ENCODE measurements at places on chromosomes 2 and 18. TPM values are rescaled to one million over a fixed set of nuclear protein-coding genes. Genes with fewer than 3 reads are reported as not detected.

- DNase-seq: no peak
Measured at GRCh38 chr18:53864770-53865169, 359.7 kb downstream of the MBD2 start.

DNA sequence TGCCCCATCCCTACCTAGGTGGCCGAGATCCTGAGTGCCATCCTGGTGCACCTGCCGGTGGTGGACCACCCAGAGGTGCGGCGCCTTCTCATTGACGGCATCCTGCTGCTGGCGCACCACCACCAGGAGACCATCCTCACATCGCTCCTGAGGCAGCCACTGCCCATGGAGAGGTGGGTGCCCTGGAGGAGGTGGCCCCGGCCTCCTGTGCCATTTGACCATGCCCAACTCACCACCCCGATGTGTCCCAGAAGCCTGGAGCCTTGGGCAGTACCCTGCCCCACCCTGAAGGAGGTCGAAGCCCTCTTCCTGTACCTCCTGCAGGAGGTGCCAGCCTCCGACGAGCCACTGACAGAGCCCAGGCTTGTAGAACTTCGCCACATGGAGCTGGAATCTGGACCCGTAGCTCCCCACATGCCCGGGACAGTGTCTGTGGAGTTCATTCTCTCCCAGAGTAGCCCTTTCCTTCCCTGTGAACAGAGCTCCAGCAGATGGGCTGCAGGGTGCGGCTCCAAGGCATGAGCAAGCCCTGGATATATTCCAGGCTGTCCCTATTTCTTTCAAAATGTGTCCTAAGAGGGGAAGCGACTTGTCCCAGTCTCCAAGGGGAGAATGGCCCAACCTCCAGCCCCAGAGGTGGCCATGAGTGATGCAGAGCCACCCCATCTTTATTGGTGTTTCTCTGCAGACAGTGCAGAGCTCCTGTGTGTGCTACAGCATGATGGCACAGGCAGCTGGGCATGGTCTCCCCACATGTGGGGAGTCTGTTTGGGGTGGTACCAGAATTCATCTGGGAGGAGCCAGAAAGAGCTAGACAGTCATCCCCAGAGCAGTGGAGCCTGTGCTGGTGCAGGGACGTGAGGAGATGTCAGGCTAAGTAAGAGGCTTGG, 34.2 kb downstream of the HJURP start:
- no peak for DNase-seq

DNA sequence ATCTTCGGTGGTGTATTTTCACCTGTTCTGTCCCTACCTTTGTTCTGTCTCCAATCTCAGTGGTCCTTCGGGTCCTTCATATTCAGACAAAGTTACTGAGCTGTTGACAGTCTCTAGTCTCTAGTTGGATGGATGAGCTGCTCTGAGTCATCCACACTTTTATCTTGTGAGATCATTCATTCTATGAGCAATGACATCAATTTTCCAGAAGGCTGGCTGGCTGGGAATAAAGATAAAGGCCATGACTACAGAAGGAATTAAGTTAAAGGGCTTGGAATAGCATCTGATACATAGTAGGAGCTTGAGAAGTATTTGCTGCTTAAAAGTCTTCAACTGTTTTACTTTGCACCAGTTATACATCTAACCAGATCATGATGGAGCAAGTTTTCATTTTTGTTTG, 43.1 kb upstream of the SLC39A10 start:
- peak; percentile 40 for DNase-seq

DNA sequence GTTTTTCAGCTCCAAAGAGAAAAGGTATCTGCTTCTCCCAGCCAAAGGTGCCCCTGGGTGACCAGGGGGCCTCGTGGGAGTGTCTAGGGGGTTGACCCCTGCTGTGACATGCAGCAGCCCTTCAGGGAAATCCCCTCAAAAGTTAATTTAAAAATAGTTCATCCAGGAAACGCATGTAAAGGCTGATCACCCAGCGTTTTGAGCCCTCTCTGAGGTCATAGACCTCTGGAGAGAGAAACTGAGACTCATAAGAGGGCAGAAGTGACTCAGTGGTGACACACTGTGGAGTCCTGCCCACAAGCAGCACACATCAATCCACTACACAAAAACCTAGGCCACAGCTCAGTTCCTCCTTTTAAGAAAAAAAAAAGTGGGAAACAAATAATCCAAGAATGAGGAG, 11.9 kb downstream of the GAL3ST2 start:
- no peak for DNase-seq

Gene MAP3K19
- polyA plus RNA-seq: not detected

Gene CYP1B1
- 1.6 TPM for polyA plus RNA-seq

Gene PLEK
- polyA plus RNA-seq: 0.28 TPM

DNA sequence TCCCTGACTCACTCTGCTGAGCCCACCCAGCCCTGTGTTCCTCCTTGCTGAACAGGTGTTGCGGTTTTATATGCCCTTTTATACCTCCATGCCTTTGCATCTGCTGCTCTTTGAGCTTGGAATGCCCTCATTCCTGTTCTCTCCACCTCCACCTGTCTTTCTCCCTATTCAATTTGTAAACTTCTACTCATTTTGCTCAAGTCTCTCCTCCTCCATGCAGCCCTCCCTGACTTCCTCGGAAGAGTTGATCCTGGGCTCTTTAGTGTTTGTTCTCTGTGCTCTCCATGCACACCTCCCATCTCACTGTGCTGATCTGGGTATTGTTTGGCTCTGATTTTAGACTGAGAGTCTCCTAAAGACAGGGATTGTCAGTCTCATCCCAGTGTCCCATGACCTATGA, 7.2 kb upstream of the OTOF start:
- no peak for DNase-seq

- DNase-seq: no peak
Measured at GRCh38 chr2:155203178-155203577, 504.7 kb downstream of the KCNJ3 start.

DNA sequence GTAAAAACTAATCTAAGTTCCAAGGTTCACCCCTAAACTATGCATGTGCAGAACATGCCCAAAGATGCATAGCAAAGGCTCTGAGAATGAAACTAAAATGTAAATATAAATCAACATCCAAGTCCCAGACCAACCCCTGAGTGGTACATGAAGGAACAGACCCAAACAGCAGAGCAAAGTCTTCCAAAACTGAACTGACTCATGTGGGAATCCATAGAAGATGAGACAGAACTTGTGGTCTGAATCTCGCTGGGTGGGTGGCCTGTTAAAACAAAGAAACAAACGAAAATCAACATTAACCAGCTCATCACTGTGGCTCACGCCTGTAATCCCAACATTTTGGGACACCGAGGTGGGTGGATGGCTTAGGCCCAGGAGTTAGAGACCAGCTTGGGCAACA, 29.5 kb upstream of the ATRAID start:
- no peak for DNase-seq

- no peak for DNase-seq
Measured at GRCh38 chr2:238688193-238689153, 159.4 kb upstream of the TWIST2 start.

GRCh38 chr2:218274586-218274985, 4.3 kb downstream of the PNKD start:
- DNase-seq: no peak

DNA sequence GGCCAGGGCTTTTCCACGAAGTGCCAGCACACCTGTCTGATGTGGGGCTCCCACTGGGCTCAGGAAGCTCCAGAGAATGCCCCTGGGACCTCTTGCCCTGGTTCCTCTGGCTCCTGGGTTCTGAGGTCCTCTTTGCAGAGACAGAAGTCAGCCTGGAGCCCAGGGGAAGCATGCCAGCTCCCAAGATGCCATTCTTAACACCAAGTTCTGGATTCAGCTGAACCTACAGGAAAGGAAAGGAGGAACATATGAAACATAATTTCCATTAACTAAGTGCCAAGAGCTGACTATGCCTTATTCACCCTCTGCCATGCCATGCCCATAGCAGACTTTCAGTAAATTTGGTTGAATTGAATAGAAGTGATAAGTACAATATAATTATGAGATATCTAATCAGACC, 21.9 kb downstream of the FAM124B start:
- DNase-seq: no peak

Gene SLC11A1
- polyA plus RNA-seq: 0.46 TPM

Gene PELI1
- polyA plus RNA-seq: 14.1 TPM

DNA sequence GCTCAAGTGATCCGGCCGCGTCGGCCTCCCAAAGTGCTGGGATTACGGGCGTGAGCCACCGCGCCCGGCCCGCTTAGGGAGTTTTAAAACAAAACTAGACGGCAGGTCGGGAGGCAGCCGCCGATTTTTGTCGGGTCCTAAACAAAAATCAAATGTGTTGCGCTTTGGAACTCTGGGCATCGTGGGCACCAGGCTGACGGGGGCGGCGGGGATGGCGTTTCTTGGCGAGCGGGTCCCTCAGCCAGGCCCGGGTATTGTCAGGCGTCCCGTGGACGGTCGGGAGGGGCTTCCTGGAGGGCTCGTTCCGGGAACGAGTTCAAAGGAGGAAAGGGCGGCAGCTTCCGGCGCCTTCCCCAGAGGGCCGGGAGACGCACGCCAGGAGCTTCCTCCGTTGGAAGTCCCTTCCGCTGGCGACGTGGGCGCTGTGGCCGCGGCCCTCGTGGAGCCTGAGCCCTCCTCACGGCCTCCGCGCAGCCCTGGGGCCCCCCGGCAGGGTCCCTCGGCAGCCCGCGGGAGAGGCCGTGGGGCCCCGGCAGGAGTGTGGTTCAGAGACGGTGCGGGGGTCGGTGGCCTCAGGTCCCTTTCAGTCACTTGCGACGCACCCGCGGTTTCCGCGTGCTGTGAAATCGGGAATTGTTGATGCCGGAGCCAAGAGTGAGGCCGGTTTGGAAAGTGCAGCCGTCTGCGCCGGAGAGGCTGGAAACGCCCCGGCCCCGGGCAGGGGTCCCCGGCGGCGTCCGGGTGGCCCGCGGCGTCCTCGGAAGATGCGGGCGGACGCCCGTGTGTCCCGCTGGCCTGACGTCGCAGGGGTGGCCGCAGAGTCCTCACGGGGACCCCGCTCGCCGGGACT, 59.3 kb downstream of the EMILIN2 start:
- DNase-seq: no peak

Gene FBXO48
- 1.9 TPM for polyA plus RNA-seq

- no peak for DNase-seq
Measured at GRCh38 chr2:199784512-199784911, 66.5 kb downstream of the FTCDNL1 start.

DNA sequence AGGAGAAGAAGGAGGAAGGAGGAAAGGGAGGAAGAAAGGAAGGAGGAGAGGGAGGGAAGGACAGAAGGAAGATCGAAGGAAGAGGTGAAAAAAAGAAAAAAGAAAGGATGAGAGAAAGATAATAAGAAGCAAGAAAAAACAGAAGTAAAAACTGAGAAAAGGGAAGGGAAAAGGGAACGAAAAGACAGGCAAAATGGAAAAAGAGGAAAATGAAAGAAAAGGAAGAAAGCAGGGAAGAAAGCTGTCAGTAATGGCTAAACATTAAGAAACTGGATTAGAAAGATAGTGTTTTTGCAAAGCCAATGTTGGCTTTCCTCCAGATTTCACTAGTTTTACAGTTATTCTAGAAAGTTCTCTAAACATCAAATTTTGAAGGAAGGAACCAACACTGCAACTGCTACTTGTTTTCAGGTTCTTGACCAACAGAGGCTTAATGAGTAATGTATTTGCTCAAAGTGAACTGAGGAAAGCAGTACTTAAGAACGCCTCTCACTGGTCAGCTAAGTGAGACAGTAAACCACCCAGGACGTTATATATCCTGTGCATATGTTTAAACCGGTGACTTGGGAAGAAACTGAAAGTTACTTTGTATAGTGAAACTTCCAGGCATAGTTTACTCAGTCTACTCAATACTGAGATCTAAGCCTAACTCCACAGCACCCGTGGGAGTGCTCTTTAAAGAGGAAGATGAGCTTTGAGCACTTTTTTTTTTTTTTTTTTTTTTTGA, 286.2 kb upstream of the TRIB2 start:
- no peak for DNase-seq

- DNase-seq: no peak
Measured at GRCh38 chr2:83808878-83809277, 650.2 kb downstream of the SUCLG1 start.

GRCh38 chr2:208099682-208100470, 24.4 kb downstream of the CRYGD start:
- DNase-seq: no peak

Gene FEV
- polyA plus RNA-seq: not detected

Gene CIB4
- not detected for polyA plus RNA-seq

Gene OR6B2
- polyA plus RNA-seq: not detected

DNA sequence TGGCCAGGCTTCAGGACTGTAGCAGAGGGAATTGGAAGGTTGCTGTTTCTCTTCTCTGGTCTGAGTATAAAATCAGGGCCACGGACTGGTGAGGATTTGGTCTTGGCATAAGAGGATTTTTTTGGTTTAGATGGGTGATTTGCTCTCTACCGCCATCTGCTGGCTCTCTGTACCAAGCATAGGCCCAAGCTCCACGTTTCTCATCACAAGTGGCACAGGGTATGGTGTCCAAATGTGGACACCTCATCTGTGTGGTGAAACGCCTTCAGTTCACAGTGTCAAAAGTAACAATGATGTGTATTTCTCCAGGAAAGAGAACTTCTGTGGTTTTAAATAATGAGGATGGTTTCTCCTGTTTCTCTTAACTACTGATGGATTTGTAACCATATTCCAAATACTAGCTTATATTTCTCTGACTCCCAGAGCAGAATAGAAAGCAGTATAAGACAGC, 115.1 kb downstream of the EML6 start:
- DNase-seq: peak; percentile 26

DNA sequence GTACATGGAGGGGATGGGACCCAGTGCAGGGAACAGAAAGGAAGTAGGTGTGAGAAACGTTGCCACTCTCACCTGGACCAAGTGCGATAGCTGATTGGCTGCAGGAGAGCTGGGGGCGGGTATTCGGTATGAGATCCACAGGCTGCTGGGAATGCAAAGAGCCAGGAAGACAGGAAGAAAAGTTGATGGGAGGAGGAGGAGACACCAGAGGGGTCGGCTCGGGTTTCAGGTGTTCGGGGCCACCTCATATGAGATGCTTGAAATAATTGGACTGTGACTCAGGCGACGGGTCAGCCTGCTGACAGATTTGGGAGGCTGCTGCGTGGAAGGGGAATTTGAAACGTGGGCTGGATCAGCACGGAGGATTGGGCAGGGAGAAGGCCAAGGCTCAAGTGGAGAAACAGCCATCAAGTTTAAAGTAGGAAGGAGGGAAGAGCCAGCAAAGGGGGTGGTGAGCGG, 65.1 kb downstream of the MRPS9 start:
- no peak for DNase-seq

GRCh38 chr2:235944591-235944990, 223.6 kb downstream of the GBX2 start:
- DNase-seq: no peak

Gene STAT4
- polyA plus RNA-seq: 1.6 TPM

DNA sequence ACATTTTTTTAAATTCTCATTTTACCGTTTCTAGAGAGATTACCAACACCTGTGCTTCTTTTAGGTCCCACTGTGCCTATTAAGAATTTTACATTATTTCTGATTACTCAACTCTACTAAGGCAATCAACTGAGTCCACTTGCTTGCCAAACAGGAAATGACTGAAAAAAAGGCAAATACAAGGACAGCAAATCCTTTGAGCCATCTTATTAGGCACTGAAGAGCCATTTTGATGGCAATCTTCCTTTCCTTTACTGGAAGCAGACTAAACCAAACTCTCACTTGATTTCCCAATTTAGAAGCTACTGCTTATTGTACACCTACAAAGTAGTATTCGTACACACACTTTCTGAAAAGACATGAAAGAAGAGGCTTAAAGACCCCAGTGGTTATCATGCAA, 121.4 kb upstream of the COL3A1 start:
- DNase-seq: no peak

All from keratinocyte (primary cell).